ENCODE measurements at places on chromosomes 13 and 19. TPM values are rescaled to one million over a fixed set of nuclear protein-coding genes. Genes with fewer than 3 reads are reported as not detected.
A peak's percentile ranks its signal among the peaks of the same experiment; 100 is the strongest.

OVOL3 gene
- not detected for total RNA-seq

LGI4 gene
- total RNA-seq, result 18.4 TPM

- H3K27me3 ChIP-seq, result peaks cover 7% of the 10 kb centered on the region
- no peaks in the 10 kb centered on the region for H3K36me3 ChIP-seq
- H3K27ac ChIP-seq, result no peak overlapping the region
- H3K4me1 ChIP-seq, result no peaks in the 10 kb centered on the region
- H3K4me3 ChIP-seq, result no peak overlapping the region
- DNase-seq, result no peak
Observed at GRCh38 chr19:39749981-39750380, 12.2 kb upstream of the CLC start.

DNA sequence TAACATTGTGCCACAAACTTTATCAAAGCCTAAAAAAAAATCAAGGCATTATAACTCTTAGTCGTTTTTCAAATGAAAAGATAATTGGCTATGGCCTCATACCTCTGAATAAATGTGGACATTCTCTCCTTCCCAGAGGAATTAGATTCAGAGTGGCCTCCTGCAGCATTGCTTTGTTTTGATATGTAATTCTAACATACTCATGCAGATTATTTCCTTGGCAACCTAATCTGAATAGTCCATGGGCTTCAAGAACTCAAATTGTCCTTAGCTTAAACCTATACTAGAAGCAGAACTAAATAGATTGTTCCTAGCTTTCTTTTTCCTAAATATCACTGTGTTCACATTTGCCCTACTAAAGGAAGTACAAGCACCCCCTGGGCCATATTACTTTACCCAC is 1146.9 kb downstream of the OLFM4 start:
- H3K36me3 ChIP-seq, result no peaks in the 10 kb centered on the region
- H3K27me3 ChIP-seq, result no peaks in the 10 kb centered on the region
- no peak for DNase-seq
- H3K4me1 ChIP-seq, result no peaks in the 10 kb centered on the region
- H3K4me3 ChIP-seq, result no peak overlapping the region

DNA sequence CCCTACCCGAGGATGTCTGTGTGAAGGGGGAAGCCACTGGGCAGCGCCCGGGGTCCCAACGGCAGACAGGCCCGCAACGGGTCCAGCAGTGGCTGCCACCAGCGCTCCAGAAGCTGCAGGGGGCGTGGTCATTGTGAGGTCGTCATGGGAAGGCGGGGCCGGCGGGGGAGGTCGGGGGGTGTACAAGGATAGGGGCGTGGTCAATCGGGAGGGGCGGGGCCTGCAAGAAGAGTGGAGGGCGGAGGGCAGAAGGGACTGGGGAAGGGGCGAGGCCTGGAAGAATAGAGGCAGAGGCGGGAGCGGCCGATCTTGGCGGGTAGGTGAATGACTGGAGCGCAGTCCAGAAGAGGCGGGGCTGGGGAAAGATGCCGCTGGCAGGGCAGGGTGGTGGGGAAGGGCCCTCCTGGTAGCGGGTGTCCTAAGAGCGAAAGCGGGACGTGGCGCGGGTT is 4.4 kb downstream of the FUZ start:
- peak overlapping the region; percentile 88 for H3K27ac ChIP-seq
- H3K4me3 ChIP-seq, result peak overlapping the region; percentile 90
- no peaks in the 10 kb centered on the region for H3K27me3 ChIP-seq
- peaks cover 11% of the 10 kb centered on the region for H3K4me1 ChIP-seq

GRCh38 chr13:23586336-23586735 is 16.1 kb downstream of the TNFRSF19 start:
- no peaks in the 10 kb centered on the region for H3K27me3 ChIP-seq
- no peak for DNase-seq
- H3K4me3 ChIP-seq, result no peak overlapping the region
- H3K27ac ChIP-seq, result no peak overlapping the region
- H3K4me1 ChIP-seq, result no peaks in the 10 kb centered on the region

- no peak overlapping the region for H3K4me3 ChIP-seq
- peaks cover 8% of the 10 kb centered on the region for H3K4me1 ChIP-seq
- H3K27ac ChIP-seq, result no peak overlapping the region
- H3K36me3 ChIP-seq, result peaks cover 3% of the 10 kb centered on the region
- no peak for DNase-seq
Observed at GRCh38 chr19:38031423-38031770, 124.4 kb downstream of the SIPA1L3 start.

DNA sequence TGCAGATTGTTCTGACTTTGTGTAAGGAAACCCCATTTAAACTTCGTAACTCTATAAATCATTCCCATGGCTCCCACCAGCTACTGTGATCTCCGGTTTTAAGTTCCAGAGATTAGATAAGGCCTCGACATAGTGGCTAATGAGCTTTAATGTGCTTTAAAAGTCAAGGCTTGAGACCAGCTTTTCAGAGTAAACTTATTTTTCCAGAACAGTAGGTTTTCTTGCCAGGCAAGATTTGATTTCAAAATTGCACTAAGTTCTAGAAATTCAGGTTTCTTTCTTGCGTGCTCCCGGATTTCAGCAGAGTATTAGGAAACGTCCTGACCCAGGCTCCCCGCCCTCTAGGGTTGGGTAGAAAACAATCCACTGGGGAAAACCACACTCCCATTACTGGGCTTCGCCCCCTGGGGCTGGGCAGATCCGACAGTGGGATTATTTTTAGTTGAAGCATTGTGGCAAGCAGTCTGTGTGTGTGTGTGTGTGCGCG is 43.3 kb downstream of the CRYL1 start:
- no peaks in the 10 kb centered on the region for H3K27me3 ChIP-seq
- H3K4me1 ChIP-seq, result no peaks in the 10 kb centered on the region
- H3K27ac ChIP-seq, result no peak overlapping the region
- no peak overlapping the region for H3K4me3 ChIP-seq
- H3K36me3 ChIP-seq, result peaks cover 9% of the 10 kb centered on the region
- no peak for DNase-seq

Measured in psoas muscle (tissue), 8 donors.